ENCODE measurements at places on chromosomes 16 and 17.

- DNase-seq = no peak
Measured at GRCh38 chr16:66030036-66030435, 336.5 kb upstream of the CDH5 start.

GRCh38 chr17:51251010-51251409 lies 8.8 kb downstream of the MBTD1 start:
- DNase-seq = no peak

DNA sequence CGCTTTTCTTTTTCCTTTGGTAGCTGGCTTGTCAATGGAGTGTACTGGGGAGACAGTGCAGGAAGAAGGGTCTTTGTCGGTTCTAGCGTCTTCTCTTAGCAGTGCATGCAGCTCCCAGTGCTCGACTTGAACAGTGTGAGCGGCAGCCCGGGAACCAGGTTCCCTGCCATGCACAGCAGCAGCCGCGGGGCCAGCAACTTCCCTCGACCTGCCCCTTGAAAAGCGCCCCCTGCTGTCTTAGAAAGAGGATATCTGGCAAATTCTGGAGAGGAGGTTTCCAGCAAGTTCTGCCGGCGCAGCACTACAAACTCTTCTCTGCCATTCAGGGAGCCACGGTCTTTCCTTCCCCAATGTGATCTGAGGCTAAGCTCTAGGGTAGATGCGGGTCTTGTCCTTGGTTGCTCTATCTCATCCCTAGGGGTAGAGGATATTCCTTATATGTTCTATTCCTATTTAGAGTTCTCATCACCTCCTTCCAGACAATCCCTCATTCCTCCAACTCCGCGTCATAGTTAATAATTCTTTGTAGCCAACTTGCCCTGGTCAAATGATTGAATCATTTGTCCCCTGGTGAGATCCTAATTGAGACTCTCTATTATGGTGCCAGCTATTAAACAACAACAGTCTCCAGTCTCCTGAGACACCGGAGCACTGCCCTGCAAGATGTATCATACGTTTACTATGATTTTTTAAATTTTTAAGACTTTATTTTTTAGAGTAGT lies 451.3 kb downstream of the PMP22 start:
- no peak for DNase-seq

DNA sequence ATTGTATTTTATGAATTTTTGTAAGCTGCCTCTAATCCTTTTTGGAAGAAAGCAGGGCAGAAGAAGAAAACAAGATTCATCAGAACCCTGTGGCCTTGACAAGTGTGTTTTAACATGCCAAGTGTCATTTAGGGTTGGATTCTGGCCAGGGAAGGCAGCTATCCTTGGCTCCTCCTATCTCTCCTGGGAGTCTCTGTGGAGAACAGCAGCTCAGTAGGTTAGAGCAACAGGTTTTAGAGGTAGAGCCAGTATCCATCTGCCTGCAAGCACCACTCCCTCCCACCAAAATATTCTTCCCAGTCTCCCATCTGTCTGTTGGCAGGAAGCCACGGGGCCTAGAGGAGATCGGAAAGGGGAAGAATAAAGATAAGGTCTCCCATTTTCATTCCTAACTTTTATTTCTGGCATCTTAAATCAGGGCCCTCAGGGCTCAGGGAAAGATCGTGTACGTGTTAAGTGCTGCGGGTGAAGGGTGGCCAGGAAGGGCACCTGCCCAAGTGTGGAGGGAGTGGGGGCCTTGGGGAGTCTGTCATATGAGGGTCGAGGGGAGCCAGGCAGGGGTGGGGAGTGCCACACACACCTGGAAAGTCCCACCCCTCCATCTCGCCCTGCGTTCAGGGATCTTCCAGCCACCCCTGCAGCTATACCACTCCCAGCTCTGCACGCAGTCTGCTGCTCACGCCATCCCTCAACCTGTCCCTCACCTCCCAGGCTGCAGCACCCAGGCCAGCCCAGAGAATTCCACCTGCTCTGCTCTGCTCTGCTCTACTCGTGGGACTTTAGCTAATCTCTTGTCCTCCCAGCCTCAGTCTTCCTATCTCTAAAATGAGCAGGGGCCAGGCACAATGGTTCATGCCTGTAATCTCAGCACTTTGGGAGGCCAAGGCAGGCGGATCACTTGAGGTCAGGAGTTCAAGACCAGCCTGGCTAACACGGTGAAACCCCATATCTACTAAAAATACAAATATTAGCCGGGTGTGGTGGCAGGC lies 17.1 kb upstream of the CPSF4L start:
- DNase-seq = no peak

DNA sequence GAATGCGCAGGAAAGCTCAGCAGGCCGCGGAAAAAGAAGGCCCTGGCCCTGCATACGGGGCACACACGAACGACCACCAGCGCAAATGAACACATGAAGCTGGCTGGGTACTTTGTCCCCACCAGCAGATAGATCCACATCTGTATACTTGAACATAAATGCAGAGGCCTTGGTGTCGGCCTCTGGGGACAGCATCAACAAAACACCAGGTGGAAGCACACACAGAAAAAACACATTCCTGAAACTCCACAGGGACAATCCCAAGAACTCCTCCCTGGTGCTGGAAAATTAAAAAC lies 606 bp upstream of the ZBTB4 start:
- no peak for DNase-seq

- no peak for DNase-seq
Measured at GRCh38 chr17:80981062-80981902, 10.4 kb upstream of the CHMP6 start.

GRCh38 chr17:74852237-74853047 lies 7.2 kb downstream of the GRIN2C start:
- no peak for DNase-seq

- DNase-seq = no peak
Measured at GRCh38 chr17:1830288-1830687, 483 bp downstream of the RPA1 start.

DNA sequence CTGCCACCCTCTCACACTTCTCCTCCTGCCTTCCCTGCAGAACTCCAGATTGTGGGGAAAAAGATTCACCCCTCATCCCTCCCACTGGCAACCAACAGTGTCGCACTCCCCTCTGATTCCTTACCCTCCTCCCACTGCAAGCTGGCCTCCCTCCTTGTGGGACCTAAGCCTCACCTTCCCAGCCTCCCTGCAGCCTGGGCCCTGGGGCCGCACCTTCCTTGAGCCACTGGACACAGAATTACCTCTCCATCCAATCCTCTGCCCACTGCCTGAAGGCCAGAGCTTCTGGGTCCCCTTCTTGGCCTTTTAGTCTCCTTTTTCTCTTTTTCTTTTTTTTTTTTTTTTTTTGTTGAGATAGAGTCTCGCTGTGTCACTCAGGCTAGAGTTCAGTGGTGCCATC lies 33.9 kb downstream of the NGFR start:
- peak; percentile 31 for DNase-seq

- no peak for DNase-seq
Measured at GRCh38 chr16:88783391-88784073, 1.5 kb downstream of the PIEZO1 start.

- DNase-seq = no peak
Measured at GRCh38 chr17:82602487-82602886, 45.8 kb downstream of the WDR45B start.

- DNase-seq = no peak
Measured at GRCh38 chr17:61715348-61715747, 124.3 kb upstream of the NACA2 start.

DNA sequence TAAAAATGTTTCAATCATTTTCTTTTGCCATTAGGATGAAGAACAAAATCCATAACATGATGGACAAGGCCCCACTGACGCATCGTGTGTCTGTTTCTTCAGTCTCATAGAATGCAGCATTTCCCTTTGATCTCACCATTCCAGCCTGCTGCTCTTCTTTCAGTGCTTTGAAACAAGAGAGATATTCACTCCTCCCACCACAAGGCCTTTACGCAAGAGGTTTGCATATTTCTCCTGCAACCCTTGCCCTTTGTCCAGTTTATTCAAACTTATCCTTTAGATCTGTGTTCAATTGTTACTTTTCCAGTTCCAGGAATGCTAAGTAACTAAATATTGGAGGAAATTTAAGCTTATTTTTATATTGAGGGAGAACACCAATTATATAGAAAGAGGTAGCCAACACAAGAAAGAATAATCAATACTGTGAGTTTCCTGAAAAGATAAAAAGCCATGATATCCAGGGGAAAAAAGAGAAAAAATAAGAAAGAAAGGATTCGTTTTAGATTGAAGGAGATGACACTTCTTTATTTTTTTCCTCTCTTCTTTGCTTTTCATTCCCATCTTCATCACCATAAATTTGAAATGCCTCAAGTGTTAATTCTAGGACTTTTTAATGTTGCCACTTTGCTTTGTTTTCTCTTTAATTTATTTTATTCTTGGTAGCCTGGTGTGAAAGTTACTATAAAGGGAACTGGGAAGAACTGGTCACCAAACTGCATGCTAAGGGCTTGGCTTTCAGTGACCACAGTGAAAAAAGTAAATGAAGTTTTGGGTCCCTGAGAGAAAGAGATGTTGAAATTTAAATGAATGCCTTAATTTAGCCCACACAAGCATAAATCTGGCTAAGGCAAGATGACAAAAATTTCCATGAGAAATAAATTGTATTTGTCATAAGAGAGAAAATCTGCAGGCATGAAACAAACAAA lies 102.1 kb downstream of the KIF2B start:
- no peak for DNase-seq

DNA sequence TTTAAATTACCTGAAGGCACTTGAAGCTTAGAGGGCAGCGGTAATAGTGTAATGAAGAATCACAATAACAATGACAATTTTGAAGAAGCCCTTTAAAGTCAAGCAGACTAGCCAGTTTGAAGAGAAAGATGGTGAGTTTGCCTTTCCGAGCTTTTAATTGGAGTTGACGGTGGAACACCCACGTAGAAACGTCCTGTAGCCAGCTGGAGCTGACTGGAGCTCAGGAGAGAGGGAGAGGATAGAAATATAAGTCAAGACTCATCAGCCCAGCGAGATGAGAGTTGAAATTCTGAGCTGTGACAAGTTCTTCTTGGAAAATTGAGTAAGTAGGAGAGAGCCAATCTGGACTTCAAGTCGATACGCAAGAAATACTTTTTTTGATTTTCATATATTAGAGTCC lies 91.7 kb upstream of the CACNG3 start:
- DNase-seq = no peak

- DNase-seq = no peak
Measured at GRCh38 chr16:24839347-24839972, 6.3 kb upstream of the SLC5A11 start.

DNA sequence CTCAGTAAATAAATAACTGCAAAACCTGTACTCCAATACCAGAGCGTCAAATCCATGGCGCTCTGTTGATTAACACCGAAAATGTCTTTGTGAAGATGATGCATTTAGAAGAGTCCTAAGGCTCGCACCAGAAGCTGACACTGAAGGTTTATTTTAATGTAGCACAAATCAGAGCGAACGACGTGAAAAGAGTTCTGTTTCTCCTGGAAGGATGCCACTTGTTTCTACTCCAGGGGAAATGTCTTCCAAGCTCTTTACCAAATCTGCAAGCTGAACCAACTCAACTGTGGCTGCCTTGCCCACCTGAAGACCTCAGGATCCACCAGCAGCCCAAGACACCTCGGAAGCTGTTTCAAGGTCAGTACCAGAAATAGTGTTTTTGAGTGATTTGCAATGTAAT lies 194.4 kb upstream of the MAF start:
- no peak for DNase-seq

- peak; percentile 65 for DNase-seq
Measured at GRCh38 chr17:78748730-78749317, 33.2 kb downstream of the CYTH1 start.

DNA sequence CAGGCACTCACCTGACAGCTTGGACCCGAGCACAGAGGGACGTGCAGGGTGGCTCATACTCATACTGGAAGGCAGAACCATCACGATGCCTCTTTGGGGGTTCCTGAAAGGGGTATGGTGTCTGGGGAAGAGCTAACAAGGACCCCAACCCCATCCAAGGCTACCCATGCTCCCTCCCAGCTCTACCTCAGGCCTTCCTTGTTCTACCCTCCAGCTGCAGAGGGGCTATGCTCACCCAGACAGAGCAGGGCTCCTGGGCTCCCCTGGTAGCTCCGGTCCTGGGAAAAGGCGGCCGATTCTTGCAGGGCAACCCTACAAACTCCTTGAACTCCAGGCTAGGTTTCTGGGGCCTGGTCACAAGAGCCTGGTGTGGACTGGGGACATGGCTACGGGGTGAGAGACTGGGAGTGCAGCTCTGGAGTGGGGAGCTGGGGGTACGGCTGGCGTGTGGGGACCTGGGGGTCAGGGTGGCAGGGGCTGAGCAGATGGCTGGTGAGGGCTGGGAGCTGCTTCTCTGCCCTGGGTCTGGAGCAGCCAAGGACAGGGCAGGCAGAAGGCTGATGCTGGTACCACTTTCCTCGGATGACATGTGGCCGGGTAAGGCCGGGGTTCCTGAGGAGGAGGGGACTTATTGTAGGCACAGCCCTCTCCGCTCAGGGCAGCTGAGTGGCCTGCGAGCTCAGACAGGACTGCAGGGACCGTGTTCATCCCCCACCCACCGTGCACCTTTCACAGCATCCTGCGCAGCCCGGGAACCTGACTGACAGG lies 2.1 kb downstream of the ACD start:
- no peak for DNase-seq

DNA sequence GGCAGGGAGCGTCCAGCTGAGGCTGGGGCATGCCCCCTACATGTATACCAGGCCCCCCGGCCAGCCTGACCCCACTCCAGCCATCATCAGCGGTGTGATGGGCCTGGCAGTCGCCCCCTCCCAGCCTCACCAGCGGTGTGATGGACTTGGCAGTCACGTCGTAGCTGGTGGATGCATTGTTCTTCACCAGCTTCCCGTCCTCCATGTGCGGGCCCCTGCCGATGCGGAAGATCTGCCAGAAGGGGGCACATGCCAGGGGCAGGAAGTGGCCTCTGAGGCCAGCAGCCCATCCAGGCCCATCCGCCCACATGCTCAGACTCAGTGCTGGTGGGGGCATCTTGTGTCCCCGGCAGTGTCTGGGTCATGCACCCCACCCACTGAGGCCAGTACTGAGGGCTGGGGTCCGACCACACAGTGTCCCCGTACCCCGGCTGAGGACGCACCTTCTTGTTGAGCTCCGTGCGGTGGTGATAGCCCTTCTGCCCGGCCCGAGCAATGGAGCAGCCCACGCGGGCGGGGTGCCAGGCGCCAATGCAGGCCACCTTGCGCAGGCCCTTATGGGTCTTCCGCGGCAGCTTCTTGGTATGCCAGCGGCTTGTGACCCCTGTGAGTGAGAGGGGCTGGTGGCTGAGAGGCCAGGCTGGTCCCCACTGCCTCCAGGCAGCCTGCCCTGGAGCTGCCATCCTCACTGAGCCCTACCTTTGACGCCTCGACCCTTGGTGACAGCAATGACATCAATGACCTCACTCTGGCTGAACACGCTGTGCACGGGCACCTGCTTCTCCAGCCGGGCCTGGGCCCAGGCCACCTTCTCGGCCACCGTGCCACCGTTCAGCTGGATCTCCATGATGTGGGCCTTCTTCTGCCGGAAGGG lies 3.7 kb upstream of the MSRB1 start:
- no peak for DNase-seq

Data from ascending aorta (tissue), 2 donors.